ENCODE measurements at places on chromosomes 3 and 15.

DNA sequence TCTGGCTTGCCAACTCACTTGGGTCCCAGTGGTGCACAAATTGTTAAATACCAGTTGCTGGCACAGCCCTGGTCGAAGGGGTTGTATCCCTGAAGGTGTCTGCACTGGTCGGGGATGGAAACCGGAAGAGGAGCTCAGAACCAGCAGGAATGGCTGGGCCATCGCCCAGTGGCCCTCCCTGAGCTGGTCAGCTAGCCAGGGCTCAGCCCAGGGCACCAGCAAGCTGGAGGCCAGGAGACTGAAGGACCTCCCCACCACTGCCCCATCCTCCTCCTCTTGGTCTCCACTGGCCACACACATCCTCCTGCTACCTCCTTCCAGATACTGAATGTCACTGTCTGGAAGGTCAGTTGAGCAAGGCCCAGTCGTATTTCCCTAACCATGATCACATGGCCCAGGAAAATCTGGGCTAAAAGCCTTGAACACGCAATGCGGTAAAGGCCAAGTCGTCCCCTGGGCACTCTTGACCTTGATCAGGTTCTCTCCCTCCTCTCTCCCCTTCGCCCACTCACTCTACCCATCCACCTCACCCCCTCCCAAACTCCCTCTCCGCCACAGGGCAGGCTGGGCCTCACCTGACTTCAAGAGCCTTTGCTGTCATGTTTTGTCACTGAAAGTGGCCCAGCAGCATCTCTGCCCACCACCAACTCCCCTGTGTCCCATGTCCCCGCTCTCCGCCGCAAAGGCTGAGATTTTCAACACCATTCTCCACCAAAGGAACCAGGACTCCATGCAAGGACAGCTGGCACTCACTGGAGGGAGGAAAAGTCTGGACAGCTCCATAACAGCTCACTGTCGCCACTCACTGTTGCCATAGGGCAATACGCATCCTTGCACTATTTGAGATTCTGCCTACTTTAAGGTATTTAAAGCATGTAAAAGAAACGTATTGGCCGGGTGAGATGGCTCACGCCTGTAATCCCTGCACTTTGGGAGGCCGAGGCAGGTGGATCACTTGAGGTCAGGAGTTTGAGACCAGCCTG is 12.1 kb downstream of the ZDHHC19 start:
- peak; percentile 34 for ATAC-seq

DNA sequence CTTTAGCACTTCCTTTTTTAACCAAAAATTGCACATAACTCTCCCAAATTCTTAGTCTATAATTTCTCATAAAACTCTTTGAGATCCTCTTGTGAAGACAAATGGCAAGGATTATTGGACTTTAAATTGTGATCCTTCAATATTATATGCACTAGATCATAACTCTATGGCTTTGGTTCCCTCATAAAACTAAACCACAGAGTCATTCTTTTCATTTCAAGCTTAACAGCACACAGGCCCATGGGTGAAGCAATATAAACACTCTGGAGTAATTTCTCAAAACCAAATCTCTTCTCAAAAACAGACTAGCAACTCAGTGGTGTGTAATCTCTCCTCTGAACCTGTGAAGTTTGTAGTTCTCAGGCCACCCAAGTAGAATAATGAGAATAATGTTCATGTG is 171.0 kb upstream of the NECTIN3 start:
- no peak for ATAC-seq

GRCh38 chr3:193742628-193743027 is 149.6 kb downstream of the OPA1 start:
- no peak for ATAC-seq

- peak; percentile 19 for ATAC-seq
Measured at GRCh38 chr15:78750566-78750965, 60.7 kb downstream of the ADAMTS7 start.

DNA sequence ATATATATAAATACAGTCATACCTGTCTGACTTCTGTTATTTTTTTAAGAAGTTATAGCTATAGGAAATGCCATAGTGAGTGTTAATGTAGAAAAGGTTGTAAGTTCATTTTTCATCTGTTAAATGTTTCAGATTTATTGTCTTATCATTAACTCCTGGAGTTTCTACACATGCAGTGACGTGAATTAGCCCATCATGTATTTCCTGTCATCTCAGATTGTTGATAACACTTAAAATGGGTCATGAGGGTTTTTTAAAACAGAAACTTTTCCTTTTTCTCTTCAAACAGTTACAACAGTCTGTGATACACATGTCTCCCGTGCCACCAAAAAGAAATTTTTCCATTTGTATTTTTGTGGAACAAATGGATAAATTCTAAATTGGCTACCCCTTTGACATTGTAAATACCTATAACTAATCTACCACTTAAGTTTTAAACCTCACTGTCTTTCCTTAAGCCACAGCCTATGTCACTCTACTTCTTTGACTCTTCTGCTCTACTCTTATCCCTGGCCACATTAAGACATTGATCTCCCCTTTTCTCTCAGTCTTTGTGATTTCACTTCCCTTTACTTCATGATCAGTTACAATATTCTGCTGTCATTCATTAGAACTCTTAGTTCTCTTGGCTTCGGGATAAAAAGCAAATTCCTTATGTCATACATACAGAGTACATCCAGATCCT is 89.1 kb downstream of the NEO1 start:
- ATAC-seq, result no peak

GRCh38 chr3:149955449-149955848 is 15.2 kb downstream of the PFN2 start:
- ATAC-seq, result no peak

GRCh38 chr3:125069452-125069851 is 13.7 kb upstream of the HEG1 start:
- ATAC-seq, result no peak

- peak; percentile 82 for ATAC-seq
Measured at GRCh38 chr15:98889930-98890695, 117.5 kb downstream of the PGPEP1L start.
